ENCODE measurements at places on chromosomes 1 and 21. TPM values are rescaled to one million over a fixed set of nuclear protein-coding genes. Genes with fewer than 3 reads are reported as not detected.

The CYP4Z1 gene
- total RNA-seq: not detected

The CLCA4 gene
- total RNA-seq: not detected

The HNRNPR gene
- total RNA-seq: 234 TPM

The AMY1C gene
- total RNA-seq: not detected

The ESPN gene
- 1.1 TPM for total RNA-seq

The LORICRIN gene
- not detected for total RNA-seq

The CFAP107 gene
- not detected for total RNA-seq

Measured in T-helper 2 cell treated with Interferon-gamma antibody and Interleukin-4, amounts not matched to agents 100 ng/mL and 5 ng/mL, for 36 hours (primary cell).